ENCODE measurements at places on chromosomes 13 and 19.

DNA sequence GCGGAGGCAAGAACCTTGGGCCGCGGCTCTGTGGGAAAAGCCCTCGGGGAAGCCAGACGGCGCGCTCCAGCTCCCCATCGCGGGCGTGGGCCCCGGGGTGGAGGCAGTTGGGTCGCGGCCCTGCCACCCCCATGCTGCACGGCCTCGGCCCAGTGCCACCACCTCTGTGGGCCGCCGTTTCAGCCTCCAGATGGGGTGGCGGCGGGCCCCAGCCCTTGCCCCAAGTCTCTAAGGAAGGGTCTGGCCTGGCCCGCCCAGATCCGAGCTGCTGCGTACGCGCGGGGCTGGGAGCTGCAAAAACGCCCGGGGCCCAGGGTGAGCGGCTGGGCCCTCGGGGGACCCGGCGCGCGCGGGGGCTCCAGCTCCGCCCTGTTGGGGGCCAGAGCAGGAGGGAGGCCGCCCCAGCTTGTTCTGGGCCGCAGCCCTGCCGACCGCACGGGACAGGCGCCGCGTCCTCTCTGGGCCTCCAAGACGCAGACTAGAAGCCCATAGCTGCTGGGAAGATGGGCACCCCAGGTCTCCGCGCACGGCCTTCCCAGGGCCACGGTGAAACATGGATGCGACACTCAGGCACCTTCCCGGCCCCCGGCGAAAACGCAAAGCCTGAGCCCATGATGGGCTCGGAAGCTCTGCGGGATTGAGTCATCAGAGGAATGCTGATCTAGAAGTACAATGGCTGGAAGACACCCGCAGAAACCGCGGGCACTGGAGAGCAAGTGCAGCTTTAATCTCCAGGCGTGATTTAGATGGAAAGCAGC, 110.1 kb downstream of the KCTD15 start:
- DNase-seq: peak; percentile 51

GRCh38 chr19:14183741-14184350, 22.1 kb downstream of the ADGRL1 start:
- no peak for DNase-seq

GRCh38 chr13:36447501-36447900, 15.2 kb downstream of the CCNA1 start:
- peak; percentile 37 for DNase-seq

DNA sequence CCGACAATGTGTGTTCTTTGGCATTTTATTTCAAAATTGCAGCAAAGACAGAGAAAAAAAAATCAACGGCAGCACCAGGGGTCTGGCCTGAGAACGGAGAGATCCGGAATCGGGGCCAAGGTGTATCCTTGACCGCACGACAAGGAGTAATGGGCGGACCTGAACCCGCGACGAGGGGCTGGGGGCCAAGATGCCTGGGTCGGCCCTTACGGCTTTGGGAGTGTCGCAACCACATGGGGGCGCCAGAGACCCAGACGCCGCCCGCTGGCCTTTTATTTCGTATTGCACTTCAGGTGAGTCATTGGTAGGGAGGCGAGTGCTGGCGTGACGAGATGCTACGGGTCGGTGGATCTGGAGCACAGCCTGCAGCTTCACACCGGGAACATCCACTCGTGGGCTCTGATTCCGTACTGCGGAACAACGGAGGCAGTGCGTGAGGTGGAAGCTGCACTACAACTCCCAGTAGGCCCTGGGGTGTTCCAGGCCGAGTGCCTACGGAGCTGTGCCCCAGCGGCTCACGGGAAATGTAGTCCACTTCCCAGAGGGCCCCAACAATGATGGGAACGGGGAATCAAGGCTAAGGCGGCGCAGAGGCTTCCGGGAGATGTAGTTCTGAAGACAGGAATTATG, 15.7 kb downstream of the BCAT2 start:
- peak; percentile 93 for DNase-seq

DNA sequence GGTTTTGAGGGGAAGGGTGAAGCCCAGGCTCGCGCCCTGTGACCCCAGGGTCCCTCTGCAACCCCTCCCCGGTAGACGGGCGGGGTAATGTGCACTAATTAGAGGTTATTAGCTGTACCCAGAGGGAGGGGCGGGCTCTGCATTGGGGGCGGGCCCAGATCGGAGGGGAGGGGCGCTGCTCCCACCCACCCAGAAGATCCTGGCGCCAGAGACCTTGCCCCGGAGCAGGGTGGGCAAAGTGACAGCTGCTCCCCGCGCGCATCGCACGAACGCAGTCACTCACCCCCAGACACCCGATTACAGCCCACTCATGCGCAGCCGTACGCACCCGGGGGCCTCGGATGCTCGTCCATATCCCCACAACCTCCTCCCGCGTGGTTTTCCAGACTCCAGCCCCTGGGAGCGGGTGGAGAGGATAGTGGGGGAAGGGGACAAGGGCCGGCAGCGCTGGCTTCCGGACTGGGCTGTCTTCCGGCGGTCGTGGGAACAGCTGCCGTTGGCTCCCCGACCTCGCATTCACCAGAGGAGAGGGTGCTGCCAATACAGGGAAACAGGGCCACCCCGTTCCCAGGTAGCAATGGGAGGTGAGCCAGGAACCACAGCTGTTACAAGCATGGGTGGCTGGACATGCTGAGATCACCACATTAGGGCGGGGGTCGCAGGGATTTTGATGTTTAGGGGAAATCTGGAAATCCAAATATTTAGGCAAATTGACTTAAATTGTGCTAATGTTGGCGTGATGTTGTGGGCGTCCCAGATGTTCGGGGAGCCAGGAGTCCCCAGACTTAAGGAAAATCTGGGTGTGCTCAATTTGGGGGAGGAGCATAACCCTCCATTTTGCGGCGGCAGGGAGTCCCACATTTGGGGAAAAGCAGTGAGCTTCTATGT, 2.9 kb upstream of the HOOK2 start:
- peak; percentile 78 for DNase-seq

DNA sequence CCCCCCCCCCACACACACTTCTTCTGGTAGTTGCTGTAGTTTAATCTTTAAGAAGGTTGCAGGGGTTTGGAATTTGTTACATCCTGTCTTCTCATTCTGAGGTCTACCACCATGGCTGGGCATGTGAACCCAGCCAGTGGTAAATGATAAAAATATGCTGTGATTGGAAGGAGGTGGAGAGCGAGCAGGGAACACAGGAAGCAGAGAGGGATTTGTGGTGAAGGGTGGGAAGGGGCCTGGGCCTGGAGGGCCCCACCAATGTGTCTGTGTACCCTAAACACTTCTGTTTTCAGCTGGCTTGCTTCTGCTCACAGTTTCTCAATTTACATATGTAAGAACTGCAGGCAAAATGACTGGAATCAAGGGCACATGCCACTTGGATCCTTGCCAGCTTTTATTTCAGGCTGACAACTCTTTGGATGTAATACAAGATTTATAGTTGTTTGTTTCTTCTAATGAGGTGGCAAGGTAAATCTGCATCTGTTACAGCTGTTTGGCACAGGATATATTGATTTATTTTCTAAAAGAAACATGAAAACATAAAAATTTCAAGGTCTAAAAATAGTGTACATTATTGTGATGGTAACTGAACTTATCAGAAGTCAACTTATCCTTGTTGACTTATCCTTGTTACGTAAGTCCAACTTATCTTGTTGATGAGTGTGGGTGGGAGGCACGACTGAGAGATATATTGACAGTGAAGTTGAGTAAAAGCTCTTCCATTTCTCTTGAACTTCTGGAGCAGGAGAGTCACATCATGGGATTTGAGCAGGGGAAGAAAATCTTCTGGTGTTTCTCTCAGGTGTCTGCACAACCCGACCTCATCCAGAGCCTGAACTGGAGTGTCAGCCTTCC, 313.2 kb downstream of the SHISA2 start:
- peak; percentile 60 for DNase-seq

DNA sequence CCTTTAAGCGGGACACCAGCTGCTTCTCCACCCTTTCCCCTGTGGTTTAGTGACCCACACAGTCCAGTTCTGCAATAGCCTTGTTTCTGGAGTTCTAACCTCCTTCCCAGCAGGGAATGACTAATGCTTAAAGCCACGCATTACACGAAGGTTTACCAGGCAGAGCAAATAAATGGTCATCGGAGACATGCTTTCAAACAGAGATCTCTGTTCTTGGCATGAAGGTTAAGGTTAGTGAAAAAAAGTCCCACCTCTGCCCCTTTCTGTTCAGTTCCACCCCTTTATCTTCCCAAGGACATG, 25.3 kb upstream of the MEDAG start:
- peak; percentile 96 for DNase-seq

DNA sequence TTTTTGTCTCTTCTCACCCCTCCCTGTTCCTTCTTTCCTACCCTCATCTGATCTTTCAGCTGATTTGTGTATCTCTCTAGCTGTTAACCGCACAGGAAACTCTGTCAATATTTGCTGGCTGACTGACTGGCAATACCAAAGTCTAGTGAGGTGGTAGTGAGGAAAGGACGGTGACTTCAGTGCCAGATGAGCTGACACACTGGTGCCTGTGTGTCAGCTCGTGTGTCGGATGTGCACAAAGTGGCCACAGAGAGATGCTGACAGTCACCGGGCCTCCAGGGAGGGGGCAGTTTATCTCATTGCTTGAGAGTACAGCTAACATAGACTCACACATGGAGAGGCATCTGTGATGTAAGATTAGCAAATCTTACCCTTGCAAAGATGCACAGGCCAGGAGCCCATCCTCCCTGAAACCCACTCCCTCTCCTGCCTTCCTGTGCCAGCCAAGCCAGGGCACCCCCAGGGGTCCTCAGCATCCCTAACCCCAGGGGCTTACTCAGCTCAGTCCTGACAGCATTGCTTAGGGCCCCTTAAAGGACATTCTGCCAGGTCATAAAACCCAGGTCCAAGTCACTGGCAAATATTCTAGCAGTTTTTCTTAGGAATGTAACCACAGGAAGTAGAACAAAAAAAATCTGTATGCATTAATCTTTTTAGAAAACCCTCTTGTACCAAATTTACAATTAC, 80.2 kb downstream of the SHISA2 start:
- DNase-seq: no peak

GRCh38 chr19:16541526-16542044, 652 bp downstream of the CHERP start:
- no peak for DNase-seq

- DNase-seq: no peak
Observed at GRCh38 chr13:112821340-112822055, 131.7 kb downstream of the ATP11A start.

GRCh38 chr19:50870417-50871089, 2.7 kb upstream of the KLK2 start:
- no peak for DNase-seq

DNA sequence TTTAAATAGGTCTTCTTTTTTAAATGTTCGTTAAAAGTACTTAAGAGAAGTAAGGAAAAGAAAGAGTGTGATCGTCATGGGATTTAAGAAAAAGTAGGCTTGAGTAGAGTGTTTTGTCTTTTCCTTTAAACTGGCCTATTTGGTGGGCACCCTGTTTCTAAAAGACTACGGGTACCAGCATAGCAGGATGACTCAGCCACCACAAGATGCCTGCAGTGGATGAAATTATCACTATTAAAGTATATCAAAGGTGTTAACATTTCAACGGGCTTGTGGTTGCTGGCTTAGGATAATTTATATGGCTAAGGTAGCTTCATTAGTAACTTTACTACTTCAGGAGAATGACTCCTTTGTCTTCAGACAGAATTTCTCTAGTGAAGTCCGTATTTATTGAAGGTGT, 112.6 kb downstream of the STARD13 start:
- no peak for DNase-seq

- DNase-seq: no peak
Observed at GRCh38 chr13:63396746-63397145, 1981.1 kb upstream of the PCDH20 start.

DNA sequence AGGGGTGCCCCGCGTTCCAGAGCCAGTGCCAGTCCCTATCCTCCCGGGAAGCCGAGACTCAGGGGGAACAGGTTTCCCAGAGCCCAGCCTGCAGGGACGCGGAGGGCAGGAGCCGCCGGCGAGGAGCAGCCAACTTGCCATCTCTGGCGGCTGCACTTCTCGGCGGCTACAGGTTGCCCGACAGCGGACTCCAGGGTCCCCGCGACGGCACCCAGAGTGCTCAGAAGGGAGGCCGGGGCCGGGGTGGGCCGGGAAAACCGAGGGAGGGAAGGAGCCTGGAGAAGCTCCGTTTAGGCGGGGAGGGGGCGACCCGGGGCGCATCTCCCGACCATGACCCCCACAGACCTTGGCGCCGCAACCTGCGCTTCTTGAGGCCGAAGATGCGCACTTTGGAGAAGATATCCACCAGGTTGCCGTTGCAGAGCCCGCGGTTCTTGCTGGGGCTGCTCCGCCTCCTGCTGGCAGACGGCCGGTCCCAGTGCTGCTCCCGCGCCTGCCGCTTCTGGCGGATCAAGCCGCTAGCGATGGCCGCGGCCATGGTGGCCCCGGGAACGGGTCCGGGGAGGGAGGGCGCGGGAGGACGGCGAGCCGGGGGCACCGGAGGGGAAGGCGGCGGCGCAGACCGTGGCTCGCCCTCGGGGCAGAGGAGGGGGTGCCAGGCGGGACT, 463.8 kb downstream of the ITGBL1 start:
- peak; percentile 19 for DNase-seq

- DNase-seq: no peak
Observed at GRCh38 chr13:52025475-52026245, 1.2 kb downstream of the UTP14C start.

GRCh38 chr19:12666265-12667048, at the start of the genes MAN2B1 and WDR83:
Gene MAN2B1 (minus strand): TSS chr19:12666742. CDS start chr19:12666701, 41 bp downstream.
Gene WDR83 (plus strand): TSS chr19:12666807. CDS start chr19:12669791, 2,984 bp downstream.
- peak; percentile 48 for DNase-seq

GRCh38 chr19:54694648-54695047, 29.6 kb upstream of the KIR3DL3 start:
- DNase-seq: no peak

DNA sequence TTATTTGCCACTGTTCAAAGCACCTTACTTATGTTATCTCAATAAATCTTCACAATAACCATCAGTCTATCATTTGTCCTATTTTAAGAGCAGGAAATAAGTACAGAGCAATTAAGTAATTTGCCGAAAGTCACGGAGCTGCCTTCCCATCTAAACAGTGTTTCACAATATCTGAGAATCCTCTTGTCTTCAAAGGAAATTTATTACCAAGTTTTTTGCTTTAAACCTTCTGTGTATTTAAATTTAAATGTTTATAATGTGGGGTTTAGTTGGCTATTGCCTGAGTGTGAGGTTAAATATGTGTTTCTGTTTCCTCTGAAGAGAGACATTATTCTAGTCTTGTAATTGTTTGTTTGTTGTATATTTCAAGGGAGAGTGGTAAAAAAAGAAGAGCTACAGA, 633.1 kb downstream of the EFNB2 start:
- no peak for DNase-seq

GRCh38 chr13:30802501-30802900, 67.2 kb downstream of the ALOX5AP start:
- no peak for DNase-seq

GRCh38 chr19:5652261-5652660, 28.1 kb downstream of the MICOS13 start:
- no peak for DNase-seq

DNA sequence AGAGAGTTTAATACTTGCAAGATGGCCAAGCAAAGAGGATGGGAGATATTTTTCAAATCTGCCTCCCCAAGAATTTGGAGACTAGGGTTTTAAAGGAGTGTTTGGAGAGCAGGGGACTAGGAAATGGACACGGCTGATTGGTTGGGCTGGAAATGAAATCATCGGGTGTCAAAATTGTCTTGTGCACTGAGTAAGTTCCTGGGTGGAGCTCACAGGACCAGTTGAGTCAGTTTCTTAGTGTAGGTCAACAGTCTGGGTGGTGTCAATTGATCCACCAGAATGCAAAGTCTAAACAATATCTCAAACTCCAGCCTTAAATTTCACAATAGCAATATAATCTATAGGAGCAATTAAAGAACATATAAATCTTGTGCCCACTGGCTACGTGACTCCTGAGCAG, 23.0 kb upstream of the CEACAM4 start:
- no peak for DNase-seq
